GM06990 (cell line): ENCODE measurements at places on chromosomes 4 and X.

GRCh38 chr4:85039526-85039925 is 73.0 kb upstream of the WDFY3 start:
- DNase-seq: no peak

- no peak for DNase-seq
These were observed 11.4 kb upstream of the SORCS2 start for GRCh38 chr4:7180938-7181337.

- no peak for DNase-seq
These were observed 73.9 kb downstream of the REELD1 start for GRCh38 chr4:146288193-146288592.

GRCh38 chrX:29903360-29903759 is 312.0 kb upstream of the MAGEB2 start:
- DNase-seq: no peak
